IPS-NIHi11 (cell line): ENCODE measurements at places on chromosomes 7 and 10.

DNA sequence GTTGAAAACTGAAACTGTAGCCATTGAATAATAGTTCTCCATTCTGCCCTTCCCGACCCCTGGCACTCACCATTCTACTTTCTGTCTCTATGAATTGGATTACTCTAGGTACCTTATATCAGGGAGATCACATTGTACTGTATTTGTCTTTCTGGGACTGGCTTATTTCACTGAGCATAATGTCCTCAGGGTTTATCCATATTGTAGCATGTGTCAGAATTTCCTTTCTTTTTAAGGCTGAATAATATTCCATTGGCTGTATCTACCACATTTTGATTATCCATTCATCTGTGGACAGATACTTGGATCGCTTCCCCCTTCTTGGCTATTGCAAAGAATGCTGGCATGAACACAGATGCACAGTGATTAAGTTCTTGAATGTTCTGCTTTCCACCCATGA, 107.4 kb downstream of the CDH23 start:
- no peak for DNase-seq

GRCh38 chr7:135383525-135384175, 126.3 kb downstream of the CNOT4 start:
- no peak for DNase-seq

GRCh38 chr7:32170838-32171237, 100.6 kb upstream of the PDE1C start:
- DNase-seq: no peak

DNA sequence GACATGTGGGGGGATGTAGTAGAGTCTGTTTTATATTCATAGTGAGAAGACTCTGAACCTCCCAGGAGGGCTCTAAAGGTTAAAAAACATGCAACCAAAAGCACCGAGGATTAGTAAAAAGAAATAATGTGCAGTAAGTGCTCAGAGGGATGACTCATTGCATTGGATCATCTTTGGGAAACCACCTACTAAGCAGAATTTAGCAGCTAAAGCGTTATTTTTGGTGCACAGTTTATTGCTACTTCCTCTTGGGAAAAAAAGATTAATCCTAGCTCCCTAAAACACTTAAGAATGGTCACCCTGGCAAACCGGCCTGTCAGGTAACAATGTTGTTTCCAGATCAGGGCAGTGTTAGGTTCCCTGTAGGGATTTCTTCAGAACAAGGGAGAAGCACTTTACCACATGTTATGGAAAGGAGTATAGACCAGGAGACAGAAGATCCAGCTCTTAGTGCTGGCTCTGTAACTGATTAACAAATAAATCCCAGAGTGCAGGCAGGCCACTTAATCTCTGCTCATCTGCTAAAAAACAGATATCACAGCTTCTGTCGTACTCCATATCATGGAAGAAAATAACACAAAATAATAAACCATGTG, 44.8 kb upstream of the FAM133B start:
- no peak for DNase-seq

- no peak for DNase-seq
These were observed 264.0 kb downstream of the TCERG1L start for GRCh38 chr10:131047501-131047900.

DNA sequence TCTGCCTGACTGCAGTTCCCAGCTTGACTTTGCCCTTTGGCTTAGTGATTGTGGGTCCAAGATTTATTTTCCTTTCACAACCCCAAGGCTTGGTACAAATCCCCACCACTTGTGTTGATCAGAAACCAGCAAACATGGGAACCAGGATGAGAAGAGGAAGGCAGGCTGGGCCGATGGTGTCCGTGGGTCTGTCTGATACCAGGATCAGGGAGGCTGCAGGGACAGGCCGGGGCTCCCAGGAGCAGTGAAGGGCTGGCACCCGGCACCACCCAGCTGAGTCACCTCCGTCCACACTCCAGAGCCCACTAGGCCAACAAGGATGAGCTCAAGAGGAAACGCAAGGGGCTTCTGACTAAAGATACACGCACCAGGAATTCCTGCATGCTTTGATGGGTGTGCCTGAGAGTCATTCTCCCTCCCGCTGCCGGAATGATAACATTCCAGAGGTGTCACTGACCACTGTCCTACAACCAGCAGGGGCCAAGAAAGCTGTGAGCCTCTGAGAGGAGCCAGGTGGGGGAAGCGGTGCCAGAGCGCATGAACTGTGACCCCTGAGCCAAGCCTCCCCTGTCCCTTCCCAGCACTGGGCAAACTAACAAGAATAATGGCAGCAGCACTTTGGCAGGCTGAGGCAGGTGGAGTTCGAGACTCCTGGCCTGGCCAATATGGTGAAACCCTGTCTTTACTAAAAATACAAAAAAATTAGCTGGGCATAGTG, 29.2 kb upstream of the PROSER2 start:
- DNase-seq: peak; percentile 29

- DNase-seq: no peak
These were observed 84.5 kb upstream of the PPP2R2D start for GRCh38 chr10:131816157-131816775.

DNA sequence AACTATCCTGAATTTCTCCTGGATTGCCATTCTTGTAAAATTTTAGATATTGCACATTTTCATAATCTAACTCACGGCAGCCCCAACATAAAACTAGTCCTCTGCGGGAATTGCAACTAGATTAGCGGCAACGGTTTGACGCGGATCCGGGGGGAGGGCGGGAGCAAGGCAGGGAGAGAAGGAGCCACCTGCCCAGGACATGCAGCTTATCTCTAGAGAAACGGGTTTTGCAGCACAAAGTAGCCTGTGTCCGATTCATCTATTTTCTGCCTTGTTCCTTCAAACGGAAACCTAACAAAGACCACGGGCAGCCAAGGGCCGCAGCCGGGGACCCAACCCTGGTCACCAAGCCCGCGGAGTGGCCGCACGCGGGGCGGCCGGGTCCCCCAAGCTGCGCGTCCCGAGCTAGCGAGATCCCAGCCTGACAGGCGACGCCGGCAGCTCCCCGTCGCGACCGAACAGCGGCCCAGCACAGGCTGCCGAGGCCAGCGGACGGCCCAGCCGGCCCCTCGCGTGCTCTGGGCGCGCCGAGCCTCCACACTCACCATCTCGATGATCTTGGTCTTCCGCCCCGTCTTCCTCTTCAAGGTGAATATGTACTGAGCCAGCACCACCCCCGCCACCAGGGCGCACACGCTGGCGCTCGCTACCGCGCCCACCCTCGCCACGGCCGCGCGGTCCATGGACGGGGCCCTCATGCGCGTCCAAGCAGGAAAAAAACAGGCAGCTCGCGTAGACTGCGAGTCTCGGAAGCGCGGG, at the start of gene NT5C3A:
NT5C3A (minus strand) TSS at position 754 of the 759 bp plus-strand sequence; CDS start at position 683, 71 bp downstream.
- peak; percentile 74 for DNase-seq

- DNase-seq: no peak
These were observed 51.1 kb upstream of the AHR start for GRCh38 chr7:17247357-17247756.

DNA sequence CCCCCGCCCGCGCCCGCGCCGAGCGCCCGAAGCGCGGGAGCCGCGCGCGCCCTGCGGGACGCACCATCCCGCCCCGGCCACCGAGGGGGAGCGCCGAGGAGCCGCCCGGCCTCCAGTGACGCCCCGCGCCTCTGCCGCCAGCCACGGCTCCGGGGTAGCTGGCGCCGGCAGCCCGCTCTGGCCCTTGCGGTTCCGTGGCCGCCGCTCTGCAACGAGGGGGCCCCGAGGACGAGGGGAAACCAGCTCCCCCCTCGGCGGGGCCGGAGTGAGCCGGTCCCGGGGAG, at the start of gene PAXIP1:
PAXIP1 (minus strand) TSS at position 33 of the 284 bp plus-strand sequence. CDS start 195 bp downstream, outside the sequence.
- DNase-seq: no peak

GRCh38 chr10:86330778-86331763, 35.5 kb downstream of the GRID1 start:
- peak; percentile 45 for DNase-seq

- no peak for DNase-seq
These were observed 11.2 kb upstream of the ARPC1A start for GRCh38 chr7:99314504-99314903.

DNA sequence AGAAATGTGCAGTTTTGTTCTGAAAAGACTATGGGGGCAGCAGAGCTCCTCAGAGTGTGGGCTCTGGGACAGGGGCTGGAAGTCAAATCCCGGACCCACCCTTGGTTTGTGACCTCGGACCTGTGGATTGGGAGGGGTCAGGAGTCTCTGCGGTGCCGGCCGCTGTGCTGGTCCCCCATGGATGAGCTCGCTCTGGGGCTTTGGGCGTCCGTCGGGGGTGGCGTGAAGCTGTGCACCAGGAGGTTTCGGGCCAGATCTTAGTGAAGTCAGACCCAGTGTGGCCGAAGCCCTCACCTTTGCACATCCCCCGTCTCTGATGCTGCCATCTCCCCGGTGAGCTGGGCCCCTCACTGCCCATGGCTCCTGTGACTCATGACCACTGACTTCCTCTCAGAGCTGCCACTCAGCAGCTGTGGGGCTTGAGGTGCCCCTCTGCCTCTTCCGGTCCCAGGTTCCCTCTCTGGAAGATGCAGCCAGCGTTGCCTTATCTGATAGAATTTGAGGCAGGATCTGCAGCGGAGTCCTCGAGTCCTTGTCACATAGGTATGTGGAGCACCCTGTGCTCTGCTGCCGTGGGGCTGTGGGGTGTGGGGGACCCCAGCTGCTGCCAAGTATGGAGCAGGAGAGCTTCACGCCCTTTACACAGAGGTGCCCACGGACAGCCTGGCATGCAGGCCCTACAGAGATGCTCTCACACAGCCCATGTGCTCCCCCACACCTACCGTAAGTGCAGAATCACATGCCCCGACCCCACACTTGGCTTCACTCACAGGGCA, 11.4 kb upstream of the SCART1 start:
- no peak for DNase-seq

DNA sequence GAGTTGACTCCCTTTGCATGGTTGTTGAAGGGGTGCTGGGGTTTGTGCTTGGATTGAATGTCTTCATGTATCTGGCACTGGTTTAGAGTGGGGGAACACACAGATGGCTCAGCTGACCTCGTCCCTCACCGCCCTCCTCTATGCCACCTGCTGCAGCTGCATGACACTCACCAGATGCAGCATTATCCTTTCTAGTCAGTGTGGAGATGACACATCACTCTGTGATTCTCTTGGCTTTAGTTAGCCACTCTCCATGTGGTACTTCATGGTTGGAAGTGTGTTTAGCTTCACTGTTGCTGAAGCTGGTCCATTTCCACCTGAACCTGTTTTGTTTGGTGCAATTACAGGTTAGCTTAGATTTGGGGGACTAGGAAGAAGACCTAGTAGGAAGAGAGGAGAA, 56.3 kb upstream of the BMPER start:
- no peak for DNase-seq

- peak; percentile 83 for DNase-seq
These were observed 141.9 kb upstream of the MKI67 start for GRCh38 chr10:128268015-128268722.

DNA sequence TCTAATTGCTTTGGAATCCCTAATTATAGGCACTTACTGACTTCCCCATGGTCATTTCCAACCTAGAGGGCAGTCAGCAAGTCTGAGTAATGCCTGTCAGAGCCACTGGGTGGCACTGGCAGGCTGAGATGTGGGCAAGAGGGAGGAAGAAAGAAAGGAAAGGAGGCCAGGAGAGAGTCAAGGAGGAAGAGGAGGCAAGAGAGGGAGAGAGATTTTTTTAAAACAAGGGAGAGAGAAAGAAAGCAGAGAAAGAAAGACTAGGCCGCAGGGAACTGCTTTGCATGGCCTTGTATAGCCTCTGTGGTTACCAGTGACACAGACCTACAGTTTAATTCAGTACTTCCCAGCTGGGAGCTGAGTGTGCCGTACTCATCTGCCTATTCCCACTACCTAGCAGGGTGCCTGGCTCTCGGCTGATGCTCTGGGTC, 210.4 kb upstream of the ADO start:
- peak; percentile 76 for DNase-seq

- DNase-seq: no peak
These were observed 177.8 kb downstream of the USP6NL start for GRCh38 chr10:11433657-11434056.

DNA sequence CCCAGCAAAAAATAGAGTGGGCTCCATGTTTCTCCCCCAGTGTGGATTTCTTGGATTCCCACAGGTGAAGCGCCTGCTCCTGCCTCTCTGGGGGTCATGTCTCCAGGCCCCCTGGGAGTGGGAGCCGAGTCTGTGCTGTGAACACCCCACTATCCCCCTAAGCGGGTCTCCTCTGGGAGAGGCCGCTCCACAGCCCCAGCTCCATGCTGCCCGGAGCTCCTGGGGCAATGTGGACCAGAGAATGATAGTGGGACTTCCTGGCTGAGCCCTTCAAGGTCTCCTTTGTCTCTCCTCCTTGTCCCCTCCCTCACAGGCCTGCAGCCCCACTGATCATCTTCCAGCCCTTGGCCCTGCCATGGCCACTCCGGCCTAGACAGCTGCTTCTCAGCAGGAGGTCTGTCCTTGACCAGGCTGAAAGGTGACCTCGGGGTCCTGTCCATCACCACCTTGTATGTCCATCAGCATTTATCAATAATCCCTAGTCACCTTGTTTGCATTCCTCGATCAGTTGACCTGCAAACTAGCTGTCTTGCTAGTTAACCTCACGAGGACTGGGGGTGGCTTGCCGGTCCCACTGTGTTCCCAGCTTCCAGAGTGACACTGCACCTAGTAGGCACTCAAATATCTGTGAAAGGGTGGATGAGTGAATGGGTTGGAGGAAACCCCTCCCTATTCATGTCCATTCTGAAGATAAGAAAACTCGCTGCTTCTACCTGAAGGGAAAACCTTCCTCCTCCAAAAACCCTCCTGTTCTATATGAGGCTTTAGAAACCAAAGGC, 776 bp upstream of the CALML3 start:
- DNase-seq: no peak

GRCh38 chr10:15222511-15222910, 54.0 kb upstream of the NMT2 start:
- DNase-seq: no peak

DNA sequence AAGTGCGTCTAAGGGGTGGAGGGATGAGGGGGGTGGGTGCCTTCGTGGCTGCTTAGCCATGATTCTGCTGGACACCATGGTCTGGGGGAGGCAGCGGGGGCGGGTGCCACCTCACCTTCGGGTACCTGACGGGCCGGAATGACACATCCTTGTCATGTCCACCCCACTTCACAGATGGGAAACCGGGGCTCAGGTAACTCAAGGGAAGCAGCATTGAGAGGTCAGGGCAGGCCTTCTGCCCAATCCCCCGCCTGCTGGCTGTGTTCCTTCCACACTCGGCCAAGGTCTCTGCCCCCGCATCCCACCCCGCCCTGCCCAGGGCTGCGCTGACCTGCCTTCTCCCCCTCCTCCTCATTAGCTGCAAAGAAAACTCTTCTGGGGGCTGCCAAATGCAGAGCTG, 598.0 kb downstream of the PTPRN2 start:
- no peak for DNase-seq
